Stimulated activated CD4-positive, alpha-beta T cell treated with anti-CD3 and anti-CD28 coated beads, Interleukin-2, amount 100 ng/mL, for 24 hours (primary cell): ENCODE measurements at places on chromosomes 4 and X.

- DNase-seq = no peak
Observed at GRCh38 chr4:143347484-143348111, 10.9 kb downstream of the GAB1 start.

GRCh38 chrX:155065035-155065734, 5.8 kb downstream of the CMC4 start:
- no peak for DNase-seq

GRCh38 chr4:8860892-8861575, 10.6 kb downstream of the HMX1 start:
- DNase-seq = no peak

DNA sequence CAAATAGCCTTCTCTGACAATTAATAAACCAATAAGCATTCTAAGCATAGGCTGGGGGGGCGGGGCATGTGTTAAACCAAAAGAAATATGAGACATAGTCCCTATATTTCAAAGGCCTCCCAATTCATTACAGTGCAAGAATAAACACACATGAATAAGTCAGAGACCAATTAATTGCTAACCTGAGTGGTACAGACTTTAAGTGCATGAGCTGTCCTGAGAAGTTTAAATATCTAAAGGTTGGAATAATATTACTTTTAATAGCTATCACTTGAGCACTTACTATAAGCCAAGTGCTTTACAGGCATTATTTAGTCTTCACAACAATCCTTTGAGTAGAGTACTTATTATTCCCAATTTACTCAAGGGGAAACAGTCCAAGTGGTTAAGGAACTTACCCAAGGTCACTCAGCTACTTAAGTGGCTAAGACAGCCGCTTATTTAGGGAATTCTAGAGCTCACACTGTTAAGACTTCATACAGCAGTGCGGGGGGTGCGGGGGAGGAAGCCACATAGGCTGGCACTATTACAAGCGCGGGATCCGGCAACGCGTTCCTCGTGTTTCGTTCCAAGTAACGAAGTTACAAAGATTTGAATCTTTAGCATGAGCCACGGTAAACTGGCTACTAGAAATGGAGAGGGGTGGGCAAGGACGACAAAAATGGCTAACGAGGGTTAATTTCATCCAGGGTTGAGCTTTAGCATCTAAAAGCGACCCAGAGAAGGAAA, 1.4 kb downstream of the THOC2 start:
- peak; percentile 18 for DNase-seq

- DNase-seq = peak; percentile 42
Observed at GRCh38 chr4:162163892-162164759, at the start of gene FSTL5. Gene FSTL5 (minus strand): TSS chr4:162164000. CDS start chr4:162111396, 52,604 bp downstream.

GRCh38 chr4:99762728-99763127, 53.9 kb upstream of the DAPP1 start:
- no peak for DNase-seq

DNA sequence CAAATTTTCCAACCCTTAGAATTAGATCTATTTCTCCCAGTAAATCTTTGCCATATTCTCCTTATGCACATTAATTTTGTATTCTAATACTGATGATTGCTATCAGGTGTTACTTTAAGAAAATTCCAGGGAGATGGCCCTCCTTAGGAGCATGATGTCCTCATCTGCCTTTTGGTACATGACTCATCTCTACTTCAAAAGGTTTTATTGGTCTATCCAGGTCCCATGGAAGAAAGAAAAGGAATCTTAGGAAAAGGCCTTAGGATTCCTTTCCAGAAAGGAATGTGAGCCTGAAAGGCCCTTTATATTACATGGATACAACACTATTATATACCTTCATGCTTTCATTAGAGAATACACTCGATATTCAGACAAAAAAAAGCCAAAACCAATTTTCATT, 968.2 kb downstream of the STIM2 start:
- no peak for DNase-seq

GRCh38 chrX:25096522-25097045, 80.8 kb upstream of the ARX start:
- DNase-seq = no peak

DNA sequence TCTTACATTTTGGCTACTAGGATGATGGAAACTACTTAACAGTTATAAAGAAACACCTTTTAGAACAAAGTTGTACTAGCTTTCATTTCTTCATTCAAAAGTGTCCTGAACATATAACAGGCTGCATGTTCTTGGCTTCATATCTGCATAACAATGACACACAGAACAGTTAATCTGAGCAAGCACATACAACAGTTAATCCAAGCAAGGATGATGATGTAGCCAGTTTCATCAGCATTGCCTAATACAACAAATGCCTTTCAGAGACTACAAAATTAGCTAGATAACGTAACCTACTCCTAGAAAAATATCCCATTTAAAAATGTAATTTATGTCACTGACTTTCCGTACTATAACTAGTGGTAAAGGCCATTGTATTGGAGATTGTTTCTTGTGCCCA, 182.1 kb downstream of the SCFD2 start:
- DNase-seq = no peak

DNA sequence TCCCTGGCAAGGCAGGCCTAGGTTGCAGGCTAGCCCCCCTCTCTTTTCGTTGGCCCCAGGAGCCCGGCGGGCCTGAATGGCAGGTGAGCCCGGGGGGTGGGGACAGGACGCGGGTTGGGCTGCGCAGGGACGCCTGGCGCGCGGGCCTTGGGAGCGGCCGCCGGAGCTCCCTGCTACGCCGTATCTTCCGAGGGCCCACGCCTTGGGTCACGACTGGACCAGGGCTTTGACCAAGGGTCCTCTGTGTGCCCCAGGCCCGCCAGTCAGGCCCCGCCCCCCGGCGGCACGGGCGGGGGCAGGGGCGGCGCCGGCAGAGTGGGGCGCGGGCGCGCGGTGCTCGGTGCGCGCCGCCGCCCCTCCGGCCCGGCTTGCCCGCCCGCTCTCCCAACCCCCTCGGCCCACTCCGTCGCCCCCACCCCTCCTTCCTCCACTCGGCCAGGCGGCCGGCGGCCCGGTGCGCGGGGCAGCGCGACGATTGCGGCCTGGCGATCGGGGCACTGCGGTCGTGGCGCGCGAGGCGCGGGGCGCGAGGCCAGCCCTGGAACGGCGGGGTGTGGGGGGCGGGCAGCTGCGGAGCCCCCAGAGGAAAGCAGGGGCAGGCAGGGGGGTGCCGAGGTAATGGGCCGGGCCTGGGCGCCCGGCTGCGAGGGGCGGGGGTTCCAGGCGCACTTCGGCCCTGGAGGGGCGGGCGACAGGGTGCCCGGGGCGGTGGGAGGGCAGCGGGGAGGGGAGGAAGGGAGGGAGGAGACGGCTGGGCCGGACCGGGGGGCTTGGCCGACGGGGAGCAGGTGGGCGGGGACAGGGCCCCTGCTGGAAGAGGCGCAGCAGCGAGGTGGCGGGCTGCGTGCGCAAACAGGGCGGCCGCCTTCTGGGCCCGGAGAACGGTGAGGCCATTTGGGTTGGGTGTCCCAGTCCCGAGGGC, at the start of gene PRRG3:
TSS of gene PRRG3 (plus strand) at position 798 of the 922 bp plus-strand sequence. CDS start 3,357 bp downstream, outside the sequence.
- no peak for DNase-seq

- DNase-seq = no peak
Observed at GRCh38 chrX:115459883-115460880, 100.8 kb upstream of the PLS3 start.
